Stimulated activated CD8-positive, alpha-beta memory T cell treated with anti-CD3 and anti-CD28 coated beads, Interleukin-4, amount 100 ng/mL, for 48 hours (primary cell): ENCODE measurements at places on chromosomes 5 and 9.

DNA sequence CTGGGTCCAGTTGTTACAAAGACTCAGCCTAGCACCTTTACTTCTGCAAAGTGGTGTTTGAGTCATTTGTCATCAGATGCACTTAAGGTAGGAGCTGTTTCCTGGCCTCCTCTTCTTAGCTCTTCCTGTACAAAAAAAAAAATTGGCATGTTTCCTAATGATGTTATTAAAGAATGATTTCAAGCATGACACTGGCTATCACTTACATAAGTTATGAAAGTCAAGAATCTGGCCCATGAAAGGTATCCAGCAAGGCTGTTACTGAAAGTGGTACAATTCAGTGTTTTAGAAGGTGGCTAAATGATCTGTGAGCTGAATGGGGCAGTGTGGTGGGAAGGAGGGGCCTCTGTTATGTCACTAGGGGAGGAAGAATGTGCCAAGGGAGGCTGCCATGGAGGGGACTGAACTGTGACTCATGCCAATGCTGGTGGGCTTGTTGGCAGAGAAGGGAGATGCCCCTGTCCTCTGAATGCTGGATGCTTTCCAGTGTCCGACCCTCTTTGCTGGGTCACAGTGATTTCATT lies 175.1 kb upstream of the MAP1B start:
- no peak for DNase-seq

DNA sequence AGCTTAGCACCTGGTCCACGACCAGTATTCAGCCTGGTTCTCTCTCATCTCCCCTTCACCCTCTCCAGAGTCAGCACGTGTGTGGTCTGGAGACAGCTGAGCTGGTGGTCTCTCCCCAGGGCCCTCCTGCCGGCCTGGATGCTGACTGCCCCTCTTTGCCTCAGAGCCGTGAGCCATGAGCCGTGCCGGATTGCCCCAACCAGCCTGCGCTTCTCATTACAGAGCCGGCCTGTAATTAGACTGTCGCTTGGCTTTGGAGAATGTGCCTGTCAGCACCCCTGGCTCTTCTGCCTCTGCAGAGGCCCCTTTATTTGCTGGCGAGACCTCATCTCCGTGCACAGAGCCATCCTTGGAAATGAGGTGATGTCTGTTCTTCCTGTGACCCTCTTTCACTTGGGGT lies 118.7 kb upstream of the BOD1 start:
- no peak for DNase-seq

DNA sequence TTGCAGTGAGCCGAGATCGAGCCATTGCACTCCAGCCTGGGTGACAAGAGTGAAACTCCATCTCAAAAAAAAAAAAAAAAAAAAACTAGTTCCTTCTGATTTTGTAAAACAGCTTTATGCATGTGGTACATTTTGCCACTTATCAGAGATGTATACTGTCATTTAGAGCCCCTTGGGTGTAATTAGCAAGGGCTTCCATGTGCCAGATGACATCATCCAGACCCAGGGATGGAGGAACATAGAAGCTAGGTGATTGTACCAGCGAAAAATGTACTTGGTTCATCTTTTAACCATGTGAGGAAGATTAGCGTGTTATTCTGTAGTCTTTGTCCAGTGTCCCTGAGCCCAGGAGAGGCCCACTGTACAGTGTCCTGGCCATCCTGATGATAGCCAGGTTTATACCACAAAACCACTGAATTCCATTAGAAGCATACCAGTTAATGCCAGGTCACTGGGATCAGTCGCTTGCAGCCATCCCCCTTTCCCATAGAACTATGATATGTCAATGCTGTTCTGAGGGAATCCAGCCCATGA lies 239.3 kb upstream of the SGCD start:
- no peak for DNase-seq

DNA sequence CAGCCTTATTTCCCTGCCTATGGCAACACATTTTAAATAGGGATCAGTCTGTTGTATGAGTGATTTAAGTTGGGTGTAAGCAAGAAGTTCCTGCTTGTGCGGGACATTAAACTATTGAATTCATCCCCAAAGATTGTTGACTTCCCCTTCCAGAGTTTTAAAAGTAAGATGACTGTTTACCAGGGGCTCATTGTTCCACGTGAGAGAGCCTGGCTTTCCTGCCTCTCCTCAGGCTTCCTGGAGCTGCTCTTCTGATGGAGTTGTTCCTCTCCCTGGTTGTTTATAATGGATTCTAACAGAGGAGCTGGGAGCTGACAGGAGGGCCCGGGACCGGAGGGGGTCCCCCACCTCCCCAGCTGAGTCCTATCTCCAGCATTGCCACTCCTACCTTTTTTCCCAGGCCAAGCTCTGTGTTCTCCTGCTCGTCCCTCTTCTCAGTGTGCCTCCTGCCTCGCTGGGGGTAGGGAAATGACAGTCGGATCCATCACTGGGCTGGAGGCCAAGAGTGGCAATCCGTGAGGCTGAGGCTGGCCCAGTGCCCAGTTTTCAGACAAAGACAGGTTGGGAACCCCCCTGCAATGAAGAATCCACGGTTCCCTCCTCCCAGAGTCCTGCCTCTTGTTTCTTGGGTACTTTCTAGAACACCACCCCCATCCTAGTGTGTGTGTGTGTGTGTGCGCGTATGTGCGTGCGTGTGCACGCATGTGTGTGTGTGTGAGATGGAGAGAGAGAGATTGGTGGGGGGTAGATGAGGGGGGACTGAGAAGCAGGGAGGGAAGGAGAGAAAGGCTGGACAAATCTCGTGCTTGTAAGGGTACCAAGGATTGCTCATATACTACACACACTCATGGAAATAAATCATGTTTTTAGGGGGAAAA lies 123.7 kb upstream of the NFIB start:
- no peak for DNase-seq

DNA sequence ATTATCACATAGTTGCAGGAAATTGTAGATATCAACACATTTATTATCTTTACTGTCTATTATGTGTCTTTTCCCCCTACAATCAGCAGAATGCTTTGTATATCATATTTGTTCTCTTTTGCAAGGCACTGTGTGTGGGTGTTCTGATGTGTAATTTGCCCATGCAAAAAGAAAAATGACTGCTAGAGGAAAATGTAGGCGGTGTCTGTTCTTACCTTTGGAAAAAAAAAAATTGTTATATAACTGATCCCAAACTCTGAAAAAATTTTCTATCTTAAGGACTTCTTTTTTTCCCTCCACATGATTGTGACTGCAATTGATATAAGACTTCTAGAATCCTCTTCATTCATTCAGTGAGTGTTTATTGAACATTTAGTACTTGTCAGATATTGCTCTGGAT lies 24.5 kb downstream of the MRPS30 start:
- DNase-seq = no peak

- peak; percentile 71 for DNase-seq
These were observed 134.4 kb downstream of the ERCC6L2 start for GRCh38 chr9:96009690-96010472.

- DNase-seq = no peak
These were observed 43.8 kb upstream of the GAS1 start for GRCh38 chr9:86991077-86991476.

DNA sequence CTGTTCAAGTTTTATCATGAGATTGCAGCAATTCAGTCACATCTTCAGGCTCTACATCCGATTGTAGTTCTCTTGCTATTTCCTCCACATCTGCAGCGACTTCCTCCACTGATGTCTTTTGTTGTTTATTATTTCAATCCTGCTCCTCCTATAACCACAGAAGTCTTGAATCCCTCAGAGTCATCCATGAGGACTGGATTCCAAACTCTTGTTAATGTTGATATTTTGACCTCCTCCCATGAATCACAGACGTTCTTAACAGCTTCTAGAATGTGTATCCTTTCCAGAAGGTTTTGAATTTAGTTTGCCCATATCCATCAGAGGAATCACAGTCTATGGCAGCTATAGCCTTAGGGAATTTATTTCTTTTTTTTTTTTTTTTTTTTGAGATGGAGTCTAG lies 3.6 kb downstream of the FBXO38 start:
- DNase-seq = no peak

- no peak for DNase-seq
These were observed 98.4 kb upstream of the GDNF start for GRCh38 chr5:37938076-37938852.

- no peak for DNase-seq
These were observed 608.1 kb upstream of the ADAMTS16 start for GRCh38 chr5:4531756-4532704.

DNA sequence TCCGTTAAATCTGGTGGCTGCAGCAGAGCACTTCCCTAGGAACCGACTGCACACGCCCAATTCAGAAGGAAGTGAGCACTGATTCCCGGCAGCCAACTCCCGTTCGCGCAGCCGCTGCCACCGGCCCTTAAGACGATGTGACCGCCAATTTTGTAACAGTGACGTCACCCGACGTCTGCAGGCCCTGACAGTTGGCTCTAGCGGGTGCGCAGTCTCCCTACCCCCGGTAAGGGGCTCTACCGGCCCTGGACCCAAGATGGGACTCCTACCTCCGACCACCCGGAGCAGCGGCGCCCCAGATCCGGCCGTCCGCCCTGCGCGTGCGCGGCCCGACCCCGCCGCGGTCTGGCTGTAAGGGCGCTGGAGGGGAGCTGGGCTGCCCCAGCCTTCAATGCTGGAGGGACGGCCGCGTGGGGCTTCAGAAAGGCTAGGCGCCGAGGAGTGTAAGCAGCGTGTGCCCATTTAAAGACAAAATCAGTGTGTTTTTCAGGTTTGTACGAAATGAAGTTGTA lies 19.1 kb downstream of the DNAJA1 start:
- peak; percentile 74 for DNase-seq

DNA sequence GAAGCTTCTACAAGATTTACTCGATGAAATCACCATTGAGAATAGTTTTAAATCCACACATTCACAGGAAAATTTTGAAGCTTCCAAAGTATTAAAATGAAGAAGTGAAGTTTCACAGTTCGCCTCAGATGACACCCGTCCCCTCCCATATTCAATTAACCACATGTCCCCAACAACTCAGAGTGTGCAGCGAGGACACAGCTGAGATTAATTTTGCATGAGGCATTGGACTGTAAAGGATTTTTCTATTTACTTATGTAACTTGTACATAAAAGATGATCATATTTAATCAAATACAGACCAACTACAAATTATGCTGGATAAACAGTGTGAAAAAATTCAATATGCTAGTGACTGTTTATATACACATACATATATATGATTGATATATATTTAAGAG lies 84.7 kb upstream of the OLFM1 start:
- DNase-seq = no peak

GRCh38 chr9:109422641-109423040 lies 75.5 kb downstream of the PTPN3 start:
- no peak for DNase-seq

GRCh38 chr9:78479441-78479840 lies 182.5 kb downstream of the PSAT1 start:
- no peak for DNase-seq

GRCh38 chr5:129960831-129961230 lies 56.6 kb downstream of the CHSY3 start:
- DNase-seq = no peak

- DNase-seq = no peak
These were observed 67.6 kb upstream of the NR3C1 start for GRCh38 chr5:143471041-143471509.

DNA sequence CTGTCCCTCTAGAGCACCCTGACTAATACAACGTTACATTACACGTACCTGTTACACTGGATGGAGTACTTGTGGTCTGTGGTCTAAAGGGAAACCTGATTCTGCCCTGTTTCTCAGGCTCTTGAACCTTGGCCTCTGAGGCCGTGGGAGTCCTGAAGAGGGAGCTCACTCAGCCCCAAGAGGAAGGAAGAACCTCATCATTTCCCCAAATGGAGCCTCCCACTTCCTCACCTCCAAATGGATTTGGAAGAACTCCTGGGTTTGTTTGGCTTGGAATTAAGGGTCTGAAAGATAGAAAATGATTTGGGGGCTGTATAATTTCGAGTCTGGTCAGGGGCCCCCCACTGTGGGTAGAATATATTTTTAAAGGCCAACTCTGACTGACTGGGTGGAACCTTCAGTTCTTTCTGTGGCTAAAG lies 200.2 kb downstream of the SEMA6A start:
- DNase-seq = no peak

DNA sequence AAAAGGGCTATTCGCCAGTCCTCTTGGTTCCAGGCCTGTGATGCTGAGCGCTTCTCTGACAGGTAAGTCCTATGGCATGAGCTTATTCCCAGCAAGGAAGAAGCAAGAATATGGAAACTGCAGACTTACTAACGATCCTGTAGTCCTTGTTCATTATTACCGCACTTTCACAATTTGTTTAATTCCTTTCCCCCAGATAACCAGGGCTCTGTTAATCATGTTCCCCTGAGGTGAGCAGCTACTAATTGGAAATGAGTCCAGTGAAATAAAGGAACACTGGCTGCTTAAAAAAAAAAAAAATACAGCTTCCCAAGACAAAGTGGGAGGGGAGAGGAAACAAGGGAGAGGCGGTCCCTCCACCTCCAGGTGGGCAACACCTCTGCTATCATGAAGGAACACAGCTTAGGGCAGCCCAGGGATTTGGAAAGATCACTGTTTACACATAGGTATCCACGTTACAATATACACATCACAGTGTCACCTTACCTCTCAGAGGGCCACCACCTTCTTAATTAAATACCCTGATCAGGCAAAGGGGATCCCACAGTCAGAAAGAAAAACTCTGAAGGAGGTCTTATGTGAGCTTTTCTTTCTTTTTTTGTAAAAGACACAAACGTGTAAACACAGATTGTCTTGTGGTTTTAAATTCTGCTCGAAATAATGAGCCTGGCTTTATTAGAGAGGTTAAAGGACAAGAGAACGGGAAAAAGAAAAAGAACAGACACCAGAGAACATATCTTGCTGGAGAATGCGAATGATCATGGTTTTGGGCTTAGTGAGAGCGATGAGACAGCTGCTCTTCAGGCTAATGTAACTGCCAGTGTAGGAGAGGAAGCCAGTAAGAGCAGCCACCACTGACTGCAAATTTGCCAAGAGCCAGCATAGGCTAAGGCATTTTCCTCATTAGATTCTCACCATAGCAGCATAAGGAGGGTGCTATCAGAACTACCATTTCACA lies 258.6 kb downstream of the CRB2 start:
- DNase-seq = no peak

DNA sequence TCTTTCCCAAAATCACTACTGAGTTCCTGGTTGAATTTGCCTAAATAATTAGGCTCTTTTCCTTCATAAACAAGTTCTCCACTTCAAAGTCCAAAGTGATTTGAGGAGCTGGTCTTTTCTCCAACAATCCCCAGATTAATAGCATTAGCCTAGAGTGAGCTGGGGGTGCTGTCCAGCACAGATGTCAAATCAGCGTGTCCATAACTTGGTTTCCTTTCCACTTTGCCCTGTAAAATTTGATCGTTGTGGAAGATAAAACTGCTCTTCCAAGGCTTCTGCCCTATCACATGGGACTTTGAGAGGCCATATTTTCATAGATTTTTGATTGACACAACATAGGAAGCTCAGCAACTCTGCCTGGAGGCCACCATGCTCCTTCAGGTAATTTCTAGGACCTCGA lies 134.7 kb upstream of the RORB start:
- no peak for DNase-seq

DNA sequence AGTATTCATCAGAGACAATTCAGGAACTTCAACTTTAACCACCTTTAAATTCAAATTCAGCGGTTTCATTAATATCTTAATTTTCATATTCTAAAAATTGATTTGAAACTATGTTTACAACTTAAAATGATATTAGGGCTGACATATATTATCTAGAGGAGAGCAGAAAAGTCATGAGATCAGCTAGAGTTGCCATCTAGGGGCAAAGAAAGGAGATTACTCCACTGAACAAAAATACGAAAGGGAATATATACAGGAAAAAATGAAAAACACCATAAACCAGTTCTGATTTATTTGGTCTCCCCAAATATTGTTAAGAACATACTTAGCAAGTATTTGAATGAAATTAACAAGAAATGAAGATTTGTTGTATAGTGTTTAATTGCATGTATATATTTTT lies 946.3 kb downstream of the DTWD2 start:
- DNase-seq = no peak
